ENCODE measurements at places on chromosomes 1 and 21. TPM values are rescaled to one million over a fixed set of nuclear protein-coding genes. Genes with fewer than 3 reads are reported as not detected.

The USP48 gene
- polyA plus RNA-seq: 57.5 TPM

The PCNT gene
- polyA plus RNA-seq: 28.2 TPM

The AGMAT gene
- polyA plus RNA-seq: not detected

The RGS1 gene
- not detected for polyA plus RNA-seq

The SRGAP2B gene
- polyA plus RNA-seq: 15.3 TPM

The BTG2 gene
- 2.4 TPM for polyA plus RNA-seq

The KIF26B gene
- polyA plus RNA-seq: 7.2 TPM

The CRYAA gene
- not detected for polyA plus RNA-seq

The CROCC gene
- 26.3 TPM for polyA plus RNA-seq

The AXDND1 gene
- 1.1 TPM for polyA plus RNA-seq

The GJA9 gene
- polyA plus RNA-seq: not detected

The FCRL2 gene
- polyA plus RNA-seq: not detected

The VAMP3 gene
- polyA plus RNA-seq: 20.2 TPM

The DEPDC1 gene
- 2.4 TPM for polyA plus RNA-seq
